ENCODE measurements at places on chromosomes 2 and 18.

- DNase-seq = no peak
Observed at GRCh38 chr2:223494496-223494895, 107.7 kb downstream of the SCG2 start.

DNA sequence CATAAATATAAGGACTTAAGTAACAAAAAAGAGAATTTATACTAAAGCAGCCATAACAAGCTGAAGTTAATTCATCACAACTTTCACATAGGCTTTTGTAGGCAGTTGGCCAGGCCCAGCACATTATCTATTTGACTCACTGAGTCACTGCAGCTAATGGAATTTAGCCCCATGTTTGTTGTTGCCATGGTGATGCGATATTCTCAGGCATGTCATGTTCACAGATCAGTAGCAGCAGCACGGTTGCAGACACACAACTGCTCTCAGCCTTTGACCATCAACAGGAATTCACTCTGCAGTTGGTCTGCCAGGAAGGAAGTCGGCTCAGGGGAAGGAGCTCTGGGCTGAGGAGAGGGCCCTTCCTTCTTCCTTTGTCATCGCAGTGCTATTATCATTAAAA lies 639.8 kb downstream of the TMEM182 start:
- DNase-seq = peak; percentile 3

- DNase-seq = no peak
Observed at GRCh38 chr2:65486802-65487201, 54.4 kb upstream of the SPRED2 start.

GRCh38 chr18:44777457-44778192 lies 96.9 kb downstream of the SETBP1 start:
- no peak for DNase-seq

- DNase-seq = no peak
Observed at GRCh38 chr2:240619506-240620148, 5.7 kb upstream of the GPR35 start.

DNA sequence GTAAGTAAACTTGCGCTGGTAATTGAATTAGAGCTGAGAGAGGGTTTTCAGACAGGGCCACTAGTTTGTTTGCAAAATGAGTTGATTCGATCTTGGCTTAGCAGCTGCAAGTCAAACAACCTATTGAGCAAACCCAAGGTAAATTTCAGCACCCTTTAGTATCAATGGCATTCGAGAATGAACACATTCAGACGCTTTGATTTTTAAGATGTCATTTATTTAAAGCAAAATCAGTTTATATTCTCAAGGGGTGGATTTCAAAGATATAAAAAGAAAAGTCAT lies 44.2 kb downstream of the TGIF1 start:
- no peak for DNase-seq

GRCh38 chr2:177530561-177530960 lies 138.0 kb downstream of the AGPS start:
- peak; percentile 38 for DNase-seq

DNA sequence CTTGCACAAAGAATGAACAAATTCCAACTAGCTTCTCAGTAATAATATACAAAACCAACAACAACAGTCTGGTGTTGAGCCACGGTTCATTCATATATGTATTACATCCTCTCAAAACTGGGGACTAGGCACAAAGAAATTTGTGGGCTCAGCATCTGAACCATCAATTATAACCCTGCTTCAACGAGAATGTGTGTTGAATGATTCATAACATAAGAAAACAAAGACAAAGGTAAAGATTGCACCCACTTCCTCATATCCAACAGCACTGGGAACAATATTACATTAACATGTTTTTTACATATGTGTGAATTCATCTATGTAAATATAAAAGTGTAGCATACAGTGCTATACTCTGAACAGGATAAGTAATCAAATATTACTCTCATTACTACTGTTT lies 144.8 kb downstream of the CDH2 start:
- DNase-seq = no peak

DNA sequence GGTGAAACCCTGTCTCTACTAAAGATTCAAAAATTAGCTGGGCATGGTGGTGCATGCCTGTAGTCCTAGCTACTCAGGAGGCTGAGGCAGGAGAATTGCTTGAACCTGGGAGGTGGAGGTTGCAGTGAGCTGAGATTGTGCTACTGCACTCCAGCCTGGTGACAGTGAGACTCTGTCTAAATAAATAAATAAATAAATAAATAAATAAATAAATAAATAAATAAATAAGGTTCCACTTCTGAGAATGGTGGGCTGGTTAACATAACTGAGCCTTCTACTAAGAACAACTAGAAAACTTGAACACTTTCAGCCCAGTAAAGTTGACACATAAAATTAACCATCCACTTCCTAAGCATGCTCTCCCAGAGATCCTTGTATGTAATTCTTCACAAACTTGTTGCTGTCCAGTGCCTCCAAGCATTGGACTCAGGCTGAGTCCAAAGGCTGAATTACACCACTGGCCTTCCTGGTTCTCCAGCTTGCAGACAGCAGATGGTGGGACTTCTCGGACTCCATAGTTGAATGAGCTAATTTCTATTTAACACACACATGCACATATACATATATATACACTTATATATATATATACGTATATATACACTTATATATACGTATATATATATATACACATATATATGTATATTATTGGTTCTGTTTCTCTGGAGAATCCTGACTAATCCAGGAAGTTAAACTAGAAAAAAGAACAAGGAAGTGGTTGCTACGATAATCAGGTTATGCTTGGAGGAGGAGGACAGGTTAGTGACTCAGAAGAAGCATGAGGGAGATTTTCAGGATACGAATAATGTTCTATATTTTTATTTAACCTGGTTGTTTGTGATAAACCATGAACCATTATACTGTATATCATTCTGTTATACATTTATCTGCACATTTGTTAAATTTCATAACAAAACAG lies 348.8 kb downstream of the METTL4 start:
- no peak for DNase-seq

GRCh38 chr2:121189011-121189410 lies 96.0 kb downstream of the TFCP2L1 start:
- DNase-seq = no peak

GRCh38 chr2:74328074-74328473 lies 15.1 kb downstream of the SLC4A5 start:
- no peak for DNase-seq

GRCh38 chr2:73728711-73729110 lies 8.4 kb downstream of the TPRKB start:
- DNase-seq = no peak

- DNase-seq = no peak
Observed at GRCh38 chr2:197711578-197711977, 6.4 kb downstream of the MARS2 start.

- DNase-seq = no peak
Observed at GRCh38 chr18:76018210-76018609, 476.8 kb downstream of the ZNF516 start.

DNA sequence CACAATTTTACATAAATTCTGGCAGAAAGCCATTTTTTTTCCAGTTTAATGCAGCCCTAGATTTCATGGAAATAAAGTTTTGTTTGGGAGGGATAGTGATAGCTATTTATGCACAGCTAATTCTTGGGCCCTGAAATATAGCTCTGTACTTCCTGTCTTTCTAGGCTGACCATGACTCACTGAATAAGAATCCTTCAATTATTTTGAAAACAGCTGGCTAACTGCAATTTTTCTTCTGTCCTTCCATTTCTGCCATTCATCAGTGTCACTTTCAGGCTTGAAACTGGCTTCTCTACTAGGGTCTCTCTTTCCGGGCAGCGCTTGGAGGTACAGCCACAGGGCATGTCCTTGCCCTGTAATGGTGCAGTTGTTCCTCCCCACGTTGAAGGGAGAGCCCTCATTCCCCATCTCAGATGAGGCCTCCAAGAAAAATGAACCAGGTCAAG lies 97.1 kb upstream of the TMEM178A start:
- no peak for DNase-seq

DNA sequence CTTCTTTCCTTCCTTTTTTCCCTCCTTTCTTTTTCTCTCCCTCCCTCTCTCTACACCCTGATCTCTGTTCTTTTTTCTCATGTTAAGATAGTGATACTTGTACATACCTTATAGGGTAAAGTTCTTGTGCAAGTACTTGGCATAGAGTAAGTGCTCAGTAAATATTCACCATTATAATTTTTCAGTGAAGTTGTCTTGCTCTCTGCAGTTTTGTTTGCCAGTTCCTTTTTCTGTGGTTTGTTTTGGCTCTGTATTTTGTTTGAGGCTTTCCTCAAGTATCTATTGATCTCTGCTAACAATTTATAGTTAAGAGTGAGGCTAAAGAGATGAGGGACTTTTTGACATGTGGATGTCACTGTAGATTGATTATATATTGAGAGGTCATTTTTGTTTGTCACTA lies 48.0 kb downstream of the MTX2 start:
- no peak for DNase-seq

DNA sequence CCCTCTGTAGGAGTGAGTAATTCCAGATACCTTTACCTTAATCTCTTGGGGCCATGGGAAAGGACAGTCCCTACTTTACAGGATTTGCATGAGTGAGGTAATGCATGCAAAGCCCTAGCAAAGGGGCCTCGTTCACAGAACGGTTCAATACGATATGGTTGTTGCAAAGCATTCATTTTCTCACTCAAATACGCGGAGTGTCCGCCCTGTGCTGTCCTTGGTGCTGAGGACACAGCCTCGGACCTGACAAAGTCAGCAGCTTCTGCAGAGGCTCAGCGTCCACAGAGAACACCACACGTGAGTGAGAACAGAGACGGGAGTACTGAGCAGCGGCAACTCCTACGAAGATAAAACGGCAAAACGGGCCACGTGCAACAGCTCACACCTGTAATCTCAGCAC lies 125.7 kb downstream of the EIPR1 start:
- no peak for DNase-seq

GRCh38 chr2:238793306-238793705 lies 54.6 kb upstream of the TWIST2 start:
- no peak for DNase-seq

DNA sequence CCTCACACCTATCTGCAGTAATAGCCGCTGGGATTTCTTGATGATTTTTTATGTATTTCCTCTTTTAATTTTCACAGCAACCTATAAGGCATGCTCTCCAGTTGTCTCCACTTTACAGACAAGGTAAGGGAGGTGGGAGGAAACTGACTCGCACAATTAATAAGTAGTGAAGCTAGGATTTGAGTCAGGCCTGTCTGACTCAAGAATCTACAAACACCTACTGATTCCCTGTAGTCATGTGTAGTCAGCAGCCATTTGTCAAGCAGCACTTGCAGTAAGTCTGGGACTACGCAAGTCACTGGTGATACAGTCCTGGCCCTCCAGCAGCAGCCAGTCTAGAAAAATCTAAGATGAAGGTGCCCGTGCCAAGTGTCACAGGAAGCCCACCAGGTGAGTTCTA lies 193.6 kb upstream of the PKDCC start:
- no peak for DNase-seq

- no peak for DNase-seq
Observed at GRCh38 chr18:61595615-61596251, 262.5 kb downstream of the CDH20 start.

- no peak for DNase-seq
Observed at GRCh38 chr2:172039011-172039704, 39.4 kb downstream of the METAP1D start.

- DNase-seq = no peak
Observed at GRCh38 chr2:9392898-9393765, 30.2 kb downstream of the ITGB1BP1 start.

GRCh38 chr2:162574615-162575452 lies 230.9 kb downstream of the GCA start:
- DNase-seq = no peak

GRCh38 chr2:238518172-238518820 lies 91.6 kb downstream of the ASB1 start:
- DNase-seq = no peak

- DNase-seq = no peak
Observed at GRCh38 chr2:133790711-133791110, 222.4 kb upstream of the NCKAP5 start.

DNA sequence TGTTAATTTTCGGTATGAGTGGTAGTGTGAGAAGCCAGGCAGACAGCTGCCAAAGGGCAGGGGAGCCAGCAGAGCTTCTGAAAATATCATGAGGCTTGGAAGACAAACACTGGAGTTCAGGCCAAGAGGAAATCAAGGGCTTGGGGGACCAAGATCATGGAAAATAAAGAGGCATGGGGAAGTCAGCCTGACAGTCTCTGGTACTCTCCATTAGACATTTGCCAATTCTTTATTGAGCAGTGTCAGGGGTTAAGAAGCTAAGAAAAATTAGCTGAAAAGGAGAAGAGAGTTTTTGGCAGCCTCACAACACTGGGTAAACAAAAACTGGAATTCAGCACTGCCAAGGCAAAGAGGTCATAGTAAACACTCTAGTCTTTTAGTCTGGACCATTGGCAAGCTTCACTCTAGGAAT lies 612.7 kb downstream of the EPHA4 start:
- DNase-seq = no peak

GRCh38 chr2:224944707-224945547 lies 97.3 kb downstream of the DOCK10 start:
- DNase-seq = no peak

DNA sequence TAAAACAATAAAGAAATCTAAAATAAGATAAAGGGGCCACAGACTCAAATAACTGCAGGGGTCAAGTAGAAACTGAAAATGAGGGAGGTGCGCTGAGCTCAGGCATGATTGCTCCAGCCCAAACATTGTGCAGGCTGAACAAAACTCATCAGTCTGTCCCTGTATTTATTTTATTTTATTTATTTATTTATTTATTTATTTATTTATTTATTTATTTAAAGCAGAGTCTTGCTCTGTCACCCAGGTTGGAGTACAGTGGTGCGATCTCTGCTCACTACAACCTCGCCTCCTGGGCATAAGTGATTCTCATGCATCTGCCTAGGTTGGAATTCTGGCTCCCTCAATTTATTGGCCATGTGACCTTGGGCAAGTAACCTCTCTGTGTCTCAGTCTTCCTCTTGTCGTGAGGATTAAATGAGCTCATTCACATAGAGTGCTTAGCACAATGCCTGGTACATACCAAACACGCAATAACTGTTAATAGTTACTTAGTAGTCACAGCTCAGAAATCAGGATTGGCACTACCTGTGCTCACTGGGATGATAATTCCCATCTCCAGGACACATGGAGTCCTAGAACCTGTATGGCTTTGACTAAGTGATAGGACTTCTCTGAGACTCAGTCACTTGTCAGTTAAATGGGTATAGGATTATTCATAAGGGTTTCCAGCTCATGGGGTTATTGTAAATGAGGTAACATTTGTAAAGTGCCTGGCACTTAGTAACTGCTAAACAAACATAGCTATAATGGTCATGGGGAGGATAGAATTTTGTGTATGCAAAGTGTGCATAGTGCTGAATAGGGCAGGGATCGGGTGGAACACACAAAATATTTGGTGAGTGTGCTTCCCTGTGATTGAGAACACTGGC lies 6.0 kb downstream of the SPEG start:
- no peak for DNase-seq

- DNase-seq = no peak
Observed at GRCh38 chr18:30852541-30852940, 190.0 kb downstream of the DSC3 start.

- no peak for DNase-seq
Observed at GRCh38 chr18:40911582-40912254, 1043.3 kb upstream of the PIK3C3 start.
